ENCODE measurements at places on chromosomes 12 and 14. TPM values are rescaled to one million over a fixed set of nuclear protein-coding genes. Genes with fewer than 3 reads are reported as not detected.

DNA sequence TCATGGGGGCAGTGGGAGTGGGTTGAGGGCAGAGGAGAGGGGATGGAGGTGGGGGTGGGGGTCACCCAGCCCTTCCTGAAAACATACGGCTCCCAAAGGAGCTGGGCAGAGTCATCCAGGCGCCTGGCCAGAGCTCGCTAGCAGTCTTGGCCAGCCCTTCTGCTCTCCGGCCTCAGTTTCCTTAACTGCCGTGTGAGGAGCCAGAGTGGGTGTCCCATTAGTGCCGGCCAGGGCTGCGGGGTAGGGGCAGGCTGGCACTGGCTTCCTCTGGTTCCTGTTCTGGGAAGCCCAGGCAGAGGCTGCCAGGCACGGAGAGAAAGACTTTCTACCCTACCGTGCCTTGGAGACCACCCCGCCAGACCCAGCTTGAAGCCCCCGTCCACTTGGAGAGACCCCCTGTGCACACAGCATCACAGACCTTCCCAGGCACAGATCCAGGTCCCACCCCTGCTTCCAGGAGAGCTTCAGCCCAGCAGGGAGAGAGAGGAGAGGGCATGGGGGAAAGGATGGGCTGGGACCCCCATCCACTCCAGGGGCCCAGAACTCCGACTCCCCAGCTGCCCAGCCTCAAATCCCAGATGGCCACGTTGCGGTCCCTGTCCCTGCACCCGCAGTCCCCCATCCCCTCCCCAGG is 93.3 kb downstream of the RFLNA start:
- DNase-seq = no peak

DNA sequence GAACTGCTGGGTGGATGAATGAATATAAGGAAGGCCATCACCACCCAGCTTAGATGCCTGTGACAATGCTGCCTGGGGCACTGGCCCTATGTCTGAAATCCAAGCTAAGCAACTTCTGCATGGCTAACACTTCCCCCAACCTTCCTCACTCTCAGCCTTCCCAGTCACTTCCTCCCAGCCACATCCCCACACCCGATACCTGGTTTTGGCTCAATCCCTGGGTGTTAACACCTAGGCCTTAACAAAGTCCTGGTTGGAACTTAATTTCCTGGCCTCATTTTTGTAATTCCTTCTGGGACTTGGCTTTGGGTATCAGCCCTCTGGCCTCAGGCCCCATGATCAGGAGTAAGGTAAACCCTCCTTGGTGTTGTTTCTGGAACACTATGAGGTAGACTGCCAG is 110.0 kb downstream of the EFCAB11 start:
- no peak for DNase-seq

SIX4 gene
- total RNA-seq = 1.3 TPM

CD27 gene
- not detected for total RNA-seq

DNA sequence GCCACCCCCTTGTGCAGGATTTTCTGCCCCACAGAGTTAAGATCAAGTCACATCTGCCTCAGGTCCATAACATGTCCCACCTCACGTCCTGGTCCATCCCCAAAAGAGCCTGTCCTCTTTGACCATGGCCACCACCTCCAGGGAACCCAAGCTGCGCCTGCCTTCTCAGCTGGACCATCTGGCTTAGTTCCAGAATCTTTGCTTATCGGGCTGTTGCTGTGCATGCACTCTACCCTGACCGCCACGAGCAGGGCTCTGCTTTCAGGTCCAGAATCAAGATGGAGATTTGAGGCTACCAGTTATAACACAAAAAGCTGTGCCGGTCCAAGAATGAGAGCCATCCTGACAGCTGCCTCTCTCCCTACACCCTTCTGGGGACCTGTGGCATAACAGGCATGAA is 326.7 kb downstream of the DPF3 start:
- no peak for DNase-seq

DNA sequence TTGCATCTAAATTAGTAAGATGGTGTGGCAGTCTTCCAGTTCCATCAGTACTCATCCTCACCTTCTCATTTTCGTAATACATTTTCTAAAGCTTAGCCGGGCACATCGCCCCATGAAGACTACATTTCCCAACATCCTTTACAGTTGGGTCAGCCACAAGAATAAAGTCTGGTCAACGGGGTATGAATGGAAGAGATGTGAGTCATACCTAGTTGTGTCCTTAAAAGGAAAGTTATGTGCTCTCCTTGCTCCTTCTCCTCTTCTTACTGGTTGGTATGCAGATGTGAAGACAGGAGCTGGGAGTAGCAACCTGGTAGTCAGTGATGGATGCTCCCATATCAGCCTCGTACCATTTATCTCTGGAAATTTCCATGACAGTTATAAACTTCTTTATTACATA is 35.9 kb upstream of the EGLN3 start:
- no peak for DNase-seq

- DNase-seq = no peak
These were observed 438.2 kb upstream of the FAR2 start for GRCh38 chr12:28710882-28711281.

TMEM30B gene
- 0.27 TPM for total RNA-seq

GRCh38 chr14:24993631-24994030 is 56.3 kb downstream of the STXBP6 start:
- DNase-seq = no peak

DNA sequence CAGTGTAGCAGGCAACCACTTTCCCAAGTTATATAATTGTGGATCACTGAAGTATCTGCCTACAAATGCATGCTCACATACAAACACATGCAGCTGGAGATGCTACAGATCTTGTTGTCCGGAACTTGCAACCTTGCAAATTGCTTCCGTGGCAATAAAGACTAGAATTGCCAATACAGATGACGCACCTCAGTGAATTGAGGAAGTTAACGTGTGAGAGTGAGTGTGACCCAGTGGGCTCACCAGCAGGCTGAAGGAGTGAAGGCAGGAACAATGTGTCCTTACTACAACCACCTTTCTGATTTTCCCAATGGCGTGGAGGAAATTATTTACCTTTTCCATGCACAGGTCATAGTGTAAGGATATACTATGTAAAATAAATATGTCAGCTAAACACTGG is 89.4 kb upstream of the GRIP1 start:
- no peak for DNase-seq

DNA sequence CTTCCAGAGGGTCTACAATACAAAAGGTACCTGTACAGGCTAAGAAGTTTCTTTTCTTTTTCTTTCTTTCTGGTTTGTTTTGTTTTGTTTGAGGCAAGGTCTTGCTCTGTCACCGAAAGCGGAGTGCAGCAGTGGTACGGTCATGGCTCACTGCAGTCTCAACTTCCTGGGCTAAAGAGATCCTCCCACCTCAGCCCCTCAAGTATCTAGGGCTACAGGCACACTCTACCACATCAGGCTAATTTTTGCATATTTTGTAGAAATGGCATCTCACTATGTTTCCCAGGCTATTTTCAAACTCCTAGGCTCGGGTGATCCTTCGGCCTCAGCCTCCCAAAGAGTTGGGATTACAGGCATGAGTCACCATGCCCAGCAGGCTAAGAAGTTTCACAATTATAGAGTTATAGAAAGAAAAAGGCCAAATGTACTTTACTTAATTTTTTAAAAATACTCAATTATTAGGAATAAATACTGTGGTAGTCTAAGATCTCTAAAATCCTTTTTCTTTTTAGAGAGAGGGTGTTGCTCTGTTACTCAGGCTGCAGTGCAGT is 3.0 kb upstream of the PIGH start:
- no peak for DNase-seq

DNA sequence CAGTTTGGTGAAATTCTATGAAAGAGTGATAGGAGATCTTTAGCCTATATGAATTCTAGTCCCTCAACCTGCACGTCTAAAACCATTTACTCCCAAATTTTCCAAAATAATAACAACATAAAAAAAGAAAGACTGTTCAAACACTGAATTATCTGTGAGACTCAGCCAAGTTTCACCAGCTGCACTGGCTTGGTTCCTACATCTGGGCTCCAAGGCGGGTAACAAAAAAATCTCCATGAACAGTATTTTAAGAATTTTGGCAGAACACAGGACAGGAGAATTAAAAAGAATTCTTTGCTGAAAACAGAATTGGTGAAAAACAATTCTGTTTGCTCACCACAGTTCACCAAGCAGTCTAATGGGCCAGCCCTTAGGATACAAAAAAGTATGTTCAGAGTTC is 536.8 kb upstream of the ATP2B1 start:
- DNase-seq = no peak

- DNase-seq = no peak
These were observed 42.3 kb downstream of the RTN1 start for GRCh38 chr14:59828276-59828675.

- DNase-seq = no peak
These were observed 176.0 kb downstream of the EGLN3 start for GRCh38 chr14:33774723-33775470.

GRCh38 chr12:53279888-53280498 is 11.9 kb downstream of the ESPL1 start:
- DNase-seq = no peak

DNA sequence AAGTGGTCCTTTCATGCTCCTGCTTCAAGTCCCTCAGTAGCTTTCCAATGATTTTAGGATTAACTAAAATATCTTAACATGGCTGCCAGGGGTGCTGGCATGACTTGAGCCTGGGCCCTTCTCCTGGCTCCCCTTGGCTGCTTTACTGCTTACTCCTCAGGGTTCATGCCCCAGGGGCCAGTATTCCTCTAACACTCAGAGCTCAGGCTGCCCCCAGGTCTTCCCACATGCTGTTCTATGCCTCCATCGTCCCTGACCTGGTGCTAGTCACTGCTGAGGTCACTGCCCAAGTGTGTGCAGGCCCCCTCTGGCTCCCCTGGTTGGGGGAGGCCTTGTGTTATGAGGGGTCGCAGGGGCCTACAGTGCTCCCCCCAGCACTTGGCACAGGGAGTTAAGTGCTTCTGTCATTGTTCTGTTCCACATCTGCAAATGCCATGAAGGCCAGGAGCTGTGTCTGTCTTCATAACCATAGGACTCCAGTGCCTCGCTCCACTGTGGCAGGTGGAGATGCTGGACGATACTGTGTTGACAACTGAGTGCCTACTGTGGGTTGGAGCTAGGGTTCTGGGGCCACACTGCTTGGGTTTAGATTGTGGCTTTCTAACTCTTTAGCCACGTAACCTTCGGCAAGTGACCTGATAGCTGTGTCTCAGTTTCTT is 190.6 kb downstream of the CALM1 start:
- DNase-seq = no peak

GRCh38 chr14:67004521-67004920 is 184.7 kb upstream of the GARIN2 start:
- DNase-seq = no peak

DNA sequence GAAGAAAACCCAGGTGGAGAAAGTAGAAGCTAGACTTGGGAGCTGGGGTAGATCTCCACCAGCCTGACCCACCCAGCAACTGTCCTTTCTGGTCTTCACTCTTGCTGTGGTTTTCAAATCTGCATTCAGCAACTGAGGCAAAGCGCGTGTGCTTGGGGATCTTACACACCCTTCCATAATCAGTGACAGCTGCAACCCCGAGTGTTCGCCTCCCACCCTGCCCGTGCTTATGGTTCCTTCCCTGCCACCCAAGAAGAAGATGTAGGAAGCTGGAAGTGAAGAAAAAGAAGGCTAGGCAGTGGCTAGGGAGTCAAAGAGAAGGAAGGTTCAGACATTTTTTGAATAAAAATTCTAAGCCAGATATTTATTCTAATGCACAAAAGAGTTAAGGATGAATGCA is 162.6 kb upstream of the CCND2 start:
- DNase-seq = no peak

- no peak for DNase-seq
These were observed 97.7 kb downstream of the PPM1A start for GRCh38 chr14:60346706-60347105.

LALBA gene
- total RNA-seq = not detected

KIF26A gene
- total RNA-seq = 4.5 TPM

DNA sequence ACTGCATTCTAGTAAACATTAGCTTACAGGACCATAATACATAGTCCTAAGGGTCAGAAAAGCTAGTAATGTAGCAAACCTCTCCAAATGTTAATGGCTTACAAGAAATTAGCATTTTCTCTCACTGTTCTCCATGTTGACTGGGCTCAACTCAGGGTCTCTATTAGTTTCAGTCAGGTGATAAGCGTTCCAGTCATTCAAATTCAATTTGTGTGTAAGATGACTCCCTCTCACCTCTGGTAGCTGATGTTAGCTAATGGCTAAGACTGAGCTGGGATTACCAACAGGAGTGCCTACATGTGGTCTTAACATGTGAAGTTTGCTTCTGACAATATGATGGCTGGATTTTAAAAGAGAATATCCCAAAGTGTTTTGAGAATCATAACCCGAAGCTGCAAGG is 630.5 kb upstream of the USP15 start:
- no peak for DNase-seq

GRCh38 chr14:22803687-22803974 is 11.6 kb downstream of the SLC7A7 start:
- DNase-seq = no peak

GRCh38 chr14:59754256-59754655 is 116.3 kb downstream of the RTN1 start:
- DNase-seq = no peak

OR6C3 gene
- total RNA-seq = not detected

- no peak for DNase-seq
These were observed 59.9 kb upstream of the CCDC60 start for GRCh38 chr12:119274636-119275065.

DNA sequence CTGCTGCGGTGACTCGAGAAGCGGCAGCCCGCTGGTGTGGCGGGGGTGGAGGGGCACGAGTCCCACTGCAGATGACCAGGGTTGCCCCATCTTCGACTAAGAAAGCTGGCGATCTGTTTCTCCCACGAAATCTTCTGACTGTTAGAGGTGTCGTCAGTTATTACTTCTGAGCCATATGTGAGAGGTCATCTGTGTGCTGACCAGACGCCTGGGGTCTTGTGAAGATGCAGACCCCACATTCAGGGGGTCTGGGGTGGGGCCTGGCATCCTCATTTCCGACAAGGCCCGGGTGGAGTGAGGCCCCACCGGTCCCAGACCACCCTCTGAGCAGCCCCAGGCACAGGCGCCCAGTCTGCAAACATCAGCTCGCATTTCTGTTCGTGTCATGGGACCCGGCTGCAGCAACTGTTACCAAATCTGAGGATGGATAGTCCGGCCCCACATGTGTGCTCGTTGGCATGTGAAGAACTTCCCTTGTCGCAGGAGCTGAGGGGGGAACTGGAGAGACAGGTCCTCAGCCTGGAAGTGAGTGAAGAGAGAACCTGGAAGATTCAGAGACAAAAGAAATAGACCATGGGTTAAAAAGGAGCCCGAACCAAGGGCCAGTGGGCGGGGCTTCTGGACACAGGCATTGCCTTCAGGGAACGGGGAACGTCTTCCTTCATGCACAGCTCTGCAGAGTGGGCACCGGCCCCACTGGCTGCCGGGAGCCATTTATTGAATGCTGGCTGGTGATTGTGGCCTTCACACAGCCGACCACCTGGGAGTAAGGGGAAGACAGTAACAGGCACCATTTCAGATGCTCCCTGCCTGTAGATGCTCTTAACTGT is 135.2 kb downstream of the ADGRD1 start:
- no peak for DNase-seq
